ENCODE measurements at places on chromosomes 16 and 17.

- DNase-seq = no peak
These were observed 62.4 kb upstream of the MED9 start for GRCh38 chr17:17414341-17414805.

- DNase-seq = no peak
These were observed 4.8 kb upstream of the KRT36 start for GRCh38 chr17:41494524-41494923.

DNA sequence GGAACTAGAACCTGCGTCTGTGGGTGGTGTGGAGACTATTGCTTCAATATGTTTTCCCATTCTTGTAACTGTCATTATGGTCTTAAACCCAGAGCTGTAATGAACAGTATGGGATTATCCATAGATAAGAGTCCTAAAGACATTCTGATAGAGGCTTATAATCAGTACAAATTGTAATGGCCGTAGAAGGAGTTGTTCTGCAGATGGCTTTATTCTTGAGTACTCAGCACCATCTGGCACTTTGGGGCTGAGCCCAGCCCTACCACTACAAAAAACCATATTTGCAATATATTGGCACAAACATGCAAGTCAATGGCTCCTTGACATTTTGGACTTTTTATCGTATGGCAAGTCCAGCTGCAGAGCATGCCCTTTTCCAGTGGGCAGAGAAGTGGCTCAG, 150.0 kb downstream of the HS3ST4 start:
- no peak for DNase-seq

- no peak for DNase-seq
These were observed 5.0 kb downstream of the HAPSTR1 start for GRCh38 chr16:9096416-9096952.

DNA sequence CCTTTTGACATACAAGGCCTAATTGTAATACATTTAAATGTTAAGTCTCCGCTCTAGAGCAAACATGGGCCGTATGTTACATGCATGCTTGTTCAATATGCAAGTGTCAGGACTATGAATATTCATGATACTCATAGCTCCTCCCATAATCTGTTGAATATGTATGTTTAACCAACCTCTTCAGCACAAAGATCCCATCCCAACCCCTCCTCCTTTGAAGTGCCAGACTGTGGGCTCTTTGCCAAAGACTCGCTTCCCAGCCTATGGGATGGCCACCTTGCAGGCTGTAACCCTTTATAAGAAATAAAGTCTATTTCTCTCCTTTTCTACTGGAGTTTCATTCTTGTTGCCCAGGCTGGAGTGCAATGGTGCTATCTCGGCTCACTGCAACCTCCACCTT, 156.2 kb downstream of the ABCC12 start:
- DNase-seq = no peak

GRCh38 chr17:50507871-50508572, at the start of gene MYCBPAP:
Gene MYCBPAP (plus strand): TSS chr17:50508439. CDS start chr17:50508675, 236 bp downstream.
- peak; percentile 56 for DNase-seq

GRCh38 chr16:12229759-12230594, 253.4 kb downstream of the SNX29 start:
- no peak for DNase-seq

Measured in stimulated activated CD8-positive, alpha-beta memory T cell treated with anti-CD3 and anti-CD28 coated beads, Interleukin-2, amount 100 ng/mL, for 48 hours (primary cell).